ENCODE measurements at places on chromosomes 13 and 19. TPM values are rescaled to one million over a fixed set of nuclear protein-coding genes. Genes with fewer than 3 reads are reported as not detected.
A peak's percentile ranks its signal among the peaks of the same experiment; 100 is the strongest.

- peak; percentile 74 for DNase-seq
Measured at GRCh38 chr13:40664350-40665125, 1.9 kb downstream of the FOXO1 start.

GRCh38 chr13:45917019-45917418 lies 65.5 kb upstream of the SIAH3 start:
- no peak for DNase-seq

DNA sequence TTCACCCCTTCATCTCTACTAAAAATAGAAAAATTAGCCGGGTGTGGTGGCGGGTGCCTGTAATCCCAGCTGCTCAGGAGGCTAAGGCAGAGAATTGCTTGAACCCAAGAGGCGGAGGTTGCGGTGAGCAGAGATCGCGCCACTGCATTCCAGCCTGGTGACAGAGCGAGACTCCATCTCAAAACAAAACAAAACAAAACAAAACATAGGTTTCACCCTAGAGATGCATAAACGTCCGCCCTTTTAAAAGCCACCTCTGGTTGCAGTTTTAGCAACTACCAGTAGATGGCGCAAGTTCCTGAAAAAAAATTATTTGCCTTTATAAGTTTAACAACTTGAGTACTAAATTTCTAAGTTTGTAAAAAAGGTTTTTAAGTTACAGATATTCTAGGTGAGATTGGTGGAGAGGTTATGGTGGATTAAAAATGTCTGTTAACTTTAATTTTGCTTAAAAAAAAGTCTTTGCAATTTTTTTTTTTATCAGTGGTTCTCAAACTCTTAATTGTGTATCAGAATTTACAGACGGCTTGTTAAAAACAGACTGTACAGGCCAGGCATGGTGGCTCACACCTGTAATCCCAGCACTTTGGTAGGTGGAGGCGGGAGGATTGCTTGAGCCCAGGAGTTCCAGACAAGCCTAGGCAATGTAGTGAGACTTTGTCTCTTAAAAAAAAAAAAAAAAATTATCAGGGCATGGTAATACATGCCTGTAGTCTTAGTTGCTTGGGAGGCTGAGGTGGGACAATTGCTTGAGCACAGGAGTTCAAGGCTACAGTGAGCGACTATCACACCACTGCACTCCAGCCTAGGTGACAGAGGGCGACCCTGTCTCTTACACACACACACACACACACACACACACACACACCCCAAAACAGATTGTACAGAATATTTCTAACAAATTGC lies 42.1 kb downstream of the NAA16 start:
- no peak for DNase-seq

GRCh38 chr19:51467864-51468544 lies 9.8 kb upstream of the SIGLEC8 start:
- no peak for DNase-seq

GRCh38 chr13:50275392-50276063 lies 260.3 kb downstream of the KCNRG start:
- no peak for DNase-seq

NLRP11 gene
- not detected for total RNA-seq

ELAVL3 gene
- total RNA-seq = not detected

- no peak for DNase-seq
Measured at GRCh38 chr13:44374348-44374712, 706 bp downstream of the SERP2 start.

GRCh38 chr13:77267362-77267761 lies 59.5 kb downstream of the MYCBP2 start:
- no peak for DNase-seq

- DNase-seq = no peak
Measured at GRCh38 chr19:48565090-48565489, 13.1 kb downstream of the SULT2B1 start.

DNA sequence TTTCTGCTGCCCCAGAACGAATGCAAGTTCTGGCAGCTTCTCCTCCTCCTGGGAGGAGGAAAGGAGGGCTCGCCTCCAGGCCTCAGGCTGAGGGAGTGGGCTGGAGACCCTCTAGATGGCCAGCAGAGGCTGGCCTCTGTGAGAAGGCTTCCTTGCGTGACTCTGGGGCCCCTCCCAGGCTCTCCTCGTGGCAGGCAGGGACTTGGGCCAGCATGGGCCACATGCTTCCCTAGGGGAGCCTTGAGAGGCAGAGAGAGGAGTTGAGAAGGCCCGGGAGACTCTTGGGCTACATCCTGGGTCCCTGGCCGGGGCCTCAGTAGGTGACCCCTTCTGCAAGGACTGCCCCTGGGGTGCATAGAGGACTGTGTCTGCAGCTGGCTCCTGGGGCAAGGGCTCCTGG lies 25.9 kb downstream of the LYL1 start:
- DNase-seq = no peak

DNA sequence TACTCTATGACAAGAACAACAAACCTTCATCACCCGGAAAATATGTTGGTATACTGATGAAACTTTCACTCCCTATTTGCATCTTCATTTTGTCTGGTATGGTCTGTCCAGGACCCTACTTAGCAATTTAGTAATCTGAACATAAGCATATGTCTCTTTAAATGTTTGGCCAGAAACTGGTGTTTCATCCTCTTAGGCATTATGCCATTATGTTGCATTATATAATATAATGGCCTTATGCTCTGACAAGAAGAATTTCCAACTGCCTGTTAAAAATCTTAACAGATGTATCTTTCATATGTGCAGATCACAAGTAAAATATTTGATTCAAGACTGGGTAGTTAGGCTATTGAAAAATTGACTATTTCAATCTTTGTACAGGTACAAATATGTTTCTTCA lies 610.6 kb upstream of the PRR20A start:
- no peak for DNase-seq

GRCh38 chr19:2743099-2743498 lies 3.3 kb upstream of the SLC39A3 start:
- no peak for DNase-seq

PSPN gene
- 2.0 TPM for total RNA-seq

GRCh38 chr13:53250272-53250875 lies 221.8 kb downstream of the OLFM4 start:
- DNase-seq = peak; percentile 21

DNA sequence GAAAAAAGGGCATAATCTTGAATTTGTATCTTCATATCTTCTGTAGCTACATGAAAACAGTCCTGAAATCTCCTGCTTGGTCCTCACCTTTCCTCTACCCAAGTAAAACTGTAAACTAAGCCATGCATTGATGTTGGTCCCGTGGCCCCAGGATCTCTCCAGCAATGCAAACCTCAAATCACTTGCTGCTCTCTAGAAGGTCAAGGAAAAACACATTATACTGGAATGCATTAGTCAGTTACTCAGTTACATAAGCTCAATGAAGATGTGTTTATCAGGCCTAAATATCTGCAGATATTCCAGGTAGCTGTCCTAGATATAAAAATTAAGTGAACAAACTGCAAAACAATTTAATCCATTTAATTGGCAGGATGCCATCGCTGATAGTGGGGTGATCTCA lies 261.8 kb downstream of the ABCC4 start:
- no peak for DNase-seq

CLEC4M gene
- total RNA-seq = not detected

CDX2 gene
- total RNA-seq = not detected

DNA sequence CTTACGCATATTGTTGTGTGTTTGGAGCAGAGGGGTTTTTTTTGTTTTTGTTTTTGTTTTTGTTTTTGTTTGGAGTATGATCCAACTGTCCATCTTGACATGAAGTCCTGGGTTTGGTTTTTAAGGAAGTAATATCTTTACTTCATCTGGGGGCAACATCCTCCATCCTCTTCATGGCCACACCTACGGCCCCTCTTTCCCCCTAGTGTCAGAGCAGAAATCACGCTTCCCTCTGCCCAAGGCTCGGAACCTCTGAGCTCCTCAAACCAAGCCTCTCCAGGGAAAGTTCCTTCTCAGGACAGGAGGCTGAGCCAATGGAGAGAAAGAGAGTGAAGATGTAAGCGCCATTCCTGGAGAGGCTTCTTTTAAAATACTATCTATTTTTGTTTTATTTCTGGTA lies 58.6 kb upstream of the PDX1 start:
- no peak for DNase-seq

DNA sequence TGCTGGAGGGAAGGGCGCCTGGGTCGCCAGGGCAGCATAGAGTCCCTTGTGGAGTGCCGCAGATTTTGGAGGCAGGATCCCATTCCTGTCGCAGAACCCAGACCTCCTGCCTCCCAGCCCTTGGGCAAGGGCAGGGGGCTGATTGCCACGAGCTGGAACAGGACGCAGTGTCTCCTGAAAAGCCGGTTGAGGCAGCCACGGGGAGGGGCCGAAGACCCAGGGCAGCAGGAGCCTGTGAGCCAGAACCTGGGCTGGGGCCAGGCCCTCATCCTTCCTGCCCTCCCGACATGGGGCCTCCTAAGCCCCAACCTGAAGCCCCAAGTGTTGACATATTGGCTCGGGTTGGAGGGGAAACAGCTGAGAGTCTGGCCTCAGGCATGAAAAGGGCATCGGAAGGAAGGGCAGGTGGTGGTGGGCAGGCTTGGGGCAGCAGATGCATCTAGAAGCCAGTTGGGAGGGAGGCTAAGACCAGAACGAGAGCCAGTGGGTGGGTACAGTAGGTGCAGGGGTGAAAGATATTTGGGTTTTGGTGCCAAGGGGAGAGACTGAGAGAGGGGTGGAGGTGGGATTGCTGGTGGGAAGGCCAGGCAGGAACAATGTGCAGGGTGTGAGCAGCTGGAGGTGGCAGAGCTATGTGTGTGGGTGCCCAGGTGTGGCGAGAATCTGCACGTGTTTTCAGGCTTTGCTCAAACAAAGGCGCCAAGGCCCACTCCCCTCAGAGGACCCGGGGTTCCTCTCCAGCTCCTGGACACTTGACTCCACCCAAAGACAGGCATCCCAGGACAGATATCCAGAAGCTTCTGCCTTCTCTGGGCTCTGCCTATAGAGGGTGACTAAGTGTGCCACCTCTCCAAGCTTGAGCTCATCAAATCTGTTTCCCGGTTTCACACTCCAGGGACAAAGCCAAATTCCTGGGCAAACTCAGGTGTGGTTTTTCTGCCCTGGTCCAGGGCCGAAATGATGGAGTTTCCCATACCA lies 1.4 kb upstream of the SBSN start:
- DNase-seq = no peak

AKAP8L gene
- 70.9 TPM for total RNA-seq

PAF1 gene
- 42.2 TPM for total RNA-seq

DNA sequence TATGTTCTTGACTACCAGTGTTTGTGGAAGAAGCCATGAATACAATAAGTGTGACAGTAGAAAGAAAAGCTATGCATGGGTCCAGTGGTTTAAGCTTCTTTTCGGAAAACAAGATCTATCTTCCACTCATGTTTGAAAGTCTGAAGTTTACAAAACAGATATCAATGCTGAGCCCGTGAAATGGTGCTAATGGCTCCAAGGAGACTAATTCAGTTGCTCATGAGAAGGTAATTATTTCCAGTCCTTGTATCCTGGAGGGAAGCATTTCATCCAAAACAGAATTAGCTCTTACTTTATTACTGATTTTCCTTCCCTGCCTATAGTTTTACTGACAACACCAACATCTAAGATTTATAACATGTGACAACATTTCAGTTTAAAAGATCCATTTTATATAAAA lies 1364.9 kb downstream of the PCDH9 start:
- DNase-seq = no peak

DNA sequence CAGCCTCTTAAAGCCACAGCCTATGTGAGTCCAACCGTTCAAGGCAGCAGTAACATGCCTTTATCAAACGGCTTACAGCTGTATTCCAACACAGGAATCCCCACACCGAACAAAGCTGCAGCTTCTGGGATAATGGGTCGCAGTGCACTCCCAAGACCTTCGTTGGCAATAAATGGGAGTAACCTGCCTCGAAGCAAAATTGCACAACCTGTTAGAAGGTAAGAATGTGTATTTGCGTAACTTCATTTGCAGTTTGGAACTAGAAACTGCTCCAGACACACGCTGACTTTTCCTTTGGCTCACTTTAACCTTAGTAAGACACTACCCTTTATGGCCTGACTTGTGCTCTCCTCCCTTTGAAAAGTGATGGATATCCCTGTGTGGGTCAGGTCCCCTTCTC lies 63.4 kb downstream of the SLAIN1 start:
- DNase-seq = no peak

GRCh38 chr13:33838647-33839046 lies 20.7 kb downstream of the RFC3 start:
- DNase-seq = no peak

GRCh38 chr19:54667217-54667616 lies 4.4 kb downstream of the LILRB4 start:
- no peak for DNase-seq

DNA sequence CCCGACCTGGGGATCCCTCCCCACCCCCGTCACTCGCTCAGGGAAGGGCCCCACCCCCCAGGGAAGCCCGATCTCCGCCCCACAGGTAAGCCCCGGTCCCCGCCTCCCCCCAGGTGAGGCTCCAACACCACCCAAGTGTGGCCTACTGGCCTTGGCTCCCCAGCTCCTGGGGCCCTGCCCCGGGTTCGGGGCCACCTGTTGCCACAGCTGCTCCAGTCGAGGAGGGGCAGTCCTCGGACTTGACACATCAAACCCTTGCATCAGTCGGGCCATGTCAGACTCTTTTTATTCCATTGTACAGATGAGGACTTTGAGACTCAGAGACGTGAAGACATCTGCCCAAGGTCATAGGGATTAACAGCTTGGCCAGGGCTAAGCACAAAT lies 512 bp downstream of the CC2D1A start:
- DNase-seq = peak; percentile 24

TECR gene
- total RNA-seq = 118 TPM

Measured in activated naive CD4-positive, alpha-beta T cell treated with anti-CD3 and anti-CD28 coated beads, Interleukin-2, amount 50 U/mL, for 72 hours (primary cell).